ENCODE measurements at places on chromosomes 11 and 22.

GRCh38 chr11:24496736-24497725 is at the start of gene LUZP2:
LUZP2 (plus strand) TSS chr11:24497053.
- peak; percentile 56 for DNase-seq

GRCh38 chr11:125337836-125338834 is 157.9 kb downstream of the FEZ1 start:
- no peak for DNase-seq

DNA sequence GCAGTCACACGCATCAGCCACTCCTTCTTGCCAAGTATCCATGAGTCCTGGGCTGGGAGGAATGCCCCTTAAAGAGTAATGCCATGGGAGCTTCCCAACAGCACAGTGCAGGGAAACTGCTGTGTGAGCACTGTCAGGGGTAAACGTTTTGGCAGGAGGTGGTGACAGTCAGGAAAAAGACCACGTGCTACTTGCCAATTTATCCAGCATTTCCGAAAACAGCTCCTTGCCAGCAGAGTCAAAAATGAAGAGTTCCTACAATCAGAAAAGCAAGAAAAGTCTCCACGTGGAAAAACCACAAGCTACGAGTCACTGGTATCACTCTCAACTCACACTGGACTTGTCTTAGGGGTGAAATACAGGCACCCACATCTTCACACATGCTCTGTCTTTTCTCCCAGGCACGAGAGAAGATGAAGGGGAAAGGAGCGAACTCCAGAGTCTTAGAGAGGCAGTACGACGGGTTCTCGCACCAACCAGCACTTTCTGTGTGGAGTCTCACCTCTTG is 9.9 kb downstream of the IFT27 start:
- DNase-seq = peak; percentile 21

DNA sequence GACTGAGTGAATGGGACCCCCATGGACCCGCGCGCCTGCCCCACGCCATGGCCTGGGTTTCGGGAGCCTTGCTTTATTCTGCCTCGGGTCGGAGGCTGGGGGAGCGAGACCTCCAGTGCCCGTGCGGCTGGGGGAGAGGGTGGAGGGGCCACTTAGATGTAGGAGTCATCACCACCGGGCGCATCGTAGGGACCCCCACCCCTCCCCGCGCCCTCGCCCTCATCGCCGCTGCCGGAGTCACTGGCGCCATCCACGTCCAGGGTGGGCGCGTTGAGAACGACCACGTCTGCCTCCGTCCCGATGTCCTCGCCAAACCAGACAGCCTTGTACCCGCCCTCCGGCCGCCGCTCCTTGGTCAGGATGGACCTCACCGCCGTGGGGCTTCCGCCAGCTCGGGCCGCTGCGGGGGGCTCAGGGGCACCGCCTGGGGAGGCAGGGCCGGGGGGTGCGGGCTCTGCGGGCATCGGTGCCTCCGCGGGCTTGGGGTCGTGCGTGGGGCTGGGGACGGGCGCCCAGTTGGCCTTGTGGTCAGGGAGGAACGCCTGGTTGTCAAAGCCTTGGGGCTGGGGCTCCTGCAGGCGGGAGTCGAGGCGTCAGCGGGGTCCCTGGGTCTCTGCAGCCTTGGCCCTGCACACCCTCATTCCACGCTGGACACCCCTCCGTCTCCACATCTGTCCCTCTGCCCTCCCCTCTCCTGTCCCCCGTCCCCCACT is 1.6 kb upstream of the IRF7 start:
- DNase-seq = no peak

DNA sequence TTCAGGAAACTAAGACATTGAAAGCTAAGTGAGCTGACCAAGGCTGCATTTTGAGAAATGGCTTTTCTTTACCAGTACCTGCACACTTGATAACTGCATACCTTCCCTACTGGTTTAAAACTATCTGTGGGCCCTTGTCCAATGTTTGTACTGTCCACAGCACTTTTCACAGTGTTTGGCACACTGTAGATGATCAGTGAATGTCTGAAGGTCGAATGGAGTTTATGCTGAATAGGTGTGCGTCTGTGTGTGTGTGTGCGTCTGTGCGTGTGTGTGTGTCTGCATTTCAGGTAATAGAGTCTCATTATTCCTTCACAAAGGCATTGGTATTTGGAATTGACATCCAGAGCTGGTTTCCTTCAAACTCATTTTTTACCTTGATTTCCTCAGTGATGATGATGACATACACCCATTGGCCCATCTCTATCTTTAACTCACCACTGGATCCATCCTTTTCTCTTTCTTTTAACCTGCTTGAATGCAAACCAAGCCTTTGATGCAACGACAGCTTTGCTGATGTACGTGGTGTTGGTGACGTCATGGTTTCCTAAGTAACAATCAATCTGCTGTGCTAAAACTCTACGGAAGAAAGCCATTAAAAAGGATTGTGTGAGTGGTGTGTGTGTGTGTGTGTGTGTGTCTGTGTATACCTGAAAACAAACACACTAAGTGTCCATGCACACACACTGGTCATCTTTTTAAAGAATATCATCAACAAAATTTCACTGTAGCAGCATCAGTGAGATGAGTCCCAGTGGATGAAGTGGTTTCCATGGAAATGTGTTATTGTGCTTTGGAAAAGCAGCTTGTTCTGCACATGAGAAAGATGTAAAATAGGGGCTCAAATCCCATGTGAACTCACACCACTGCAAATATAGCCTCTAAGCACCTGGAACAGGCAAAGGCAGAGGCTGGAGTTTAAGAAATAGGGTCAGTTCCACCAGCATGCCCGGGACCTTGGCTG is 490.2 kb upstream of the B3GAT1 start:
- no peak for DNase-seq

DNA sequence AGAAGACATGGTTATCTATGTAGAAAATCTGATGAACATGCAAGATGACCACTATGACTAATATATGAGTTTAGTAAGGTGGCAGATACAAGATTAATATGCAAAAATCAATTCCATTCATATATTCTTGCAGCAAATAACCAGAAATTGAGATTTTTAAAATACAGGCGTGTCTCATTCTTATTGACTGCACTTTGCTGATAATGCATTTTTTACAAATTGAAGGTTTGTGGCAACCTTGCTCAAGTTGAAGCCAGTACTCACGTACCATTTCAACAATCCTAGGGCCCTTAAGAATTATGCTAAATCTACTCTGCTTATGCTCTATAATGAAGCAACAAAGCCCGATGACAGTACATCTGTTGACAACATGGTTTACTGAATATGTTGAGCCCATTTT is 104.6 kb downstream of the KCNQ1OT1 start:
- no peak for DNase-seq

DNA sequence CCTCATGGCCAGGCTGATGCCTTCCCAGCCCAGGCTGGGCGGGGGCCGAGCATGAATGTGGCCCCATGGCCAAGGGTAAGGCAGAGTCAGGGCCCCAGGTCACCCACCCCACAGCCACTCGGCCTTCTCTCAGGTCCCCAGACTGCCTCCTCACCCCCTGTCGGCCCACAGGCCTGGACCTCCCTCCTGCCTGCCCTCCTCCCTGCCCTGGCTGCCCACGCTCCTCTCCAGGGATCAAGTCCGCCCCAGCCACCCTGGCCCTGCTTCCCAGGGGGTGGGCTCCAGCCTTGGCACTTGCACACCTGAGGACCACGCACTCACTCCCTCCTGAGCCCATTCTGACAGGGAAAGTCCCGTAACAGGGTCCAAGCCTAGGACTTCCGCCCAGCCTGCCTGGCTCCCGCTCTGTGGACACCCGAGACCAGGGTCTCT is 37.8 kb upstream of the TH start:
- no peak for DNase-seq

- no peak for DNase-seq
Measured at GRCh38 chr11:67615728-67616430, 9.1 kb downstream of the NDUFV1 start.

- DNase-seq = peak; percentile 44
Measured at GRCh38 chr11:115284773-115285172, 219.4 kb downstream of the CADM1 start.

DNA sequence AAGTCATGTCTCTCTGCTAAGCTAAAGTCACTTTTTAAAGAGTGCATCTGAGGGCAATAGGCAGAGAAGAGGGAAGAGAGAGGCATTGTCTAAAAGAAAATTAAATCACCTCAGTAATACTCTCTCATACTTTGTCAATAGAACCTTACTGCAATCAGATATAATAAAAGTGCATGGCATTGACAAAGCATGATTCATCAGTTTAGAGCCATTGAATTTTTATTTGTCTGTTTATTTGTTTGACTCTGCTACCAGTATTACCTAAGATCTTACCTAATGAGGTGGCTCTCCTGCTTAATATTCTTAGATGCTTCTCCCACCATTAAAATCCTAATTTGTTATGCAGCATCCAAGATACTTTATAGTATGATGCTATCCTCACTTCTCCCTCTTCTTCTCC is 209.0 kb downstream of the PGR start:
- DNase-seq = no peak

- no peak for DNase-seq
Measured at GRCh38 chr11:62466444-62466843, 47.6 kb downstream of the SCGB1A1 start.

- no peak for DNase-seq
Measured at GRCh38 chr11:30432178-30432577, 109.3 kb downstream of the ARL14EP start.

DNA sequence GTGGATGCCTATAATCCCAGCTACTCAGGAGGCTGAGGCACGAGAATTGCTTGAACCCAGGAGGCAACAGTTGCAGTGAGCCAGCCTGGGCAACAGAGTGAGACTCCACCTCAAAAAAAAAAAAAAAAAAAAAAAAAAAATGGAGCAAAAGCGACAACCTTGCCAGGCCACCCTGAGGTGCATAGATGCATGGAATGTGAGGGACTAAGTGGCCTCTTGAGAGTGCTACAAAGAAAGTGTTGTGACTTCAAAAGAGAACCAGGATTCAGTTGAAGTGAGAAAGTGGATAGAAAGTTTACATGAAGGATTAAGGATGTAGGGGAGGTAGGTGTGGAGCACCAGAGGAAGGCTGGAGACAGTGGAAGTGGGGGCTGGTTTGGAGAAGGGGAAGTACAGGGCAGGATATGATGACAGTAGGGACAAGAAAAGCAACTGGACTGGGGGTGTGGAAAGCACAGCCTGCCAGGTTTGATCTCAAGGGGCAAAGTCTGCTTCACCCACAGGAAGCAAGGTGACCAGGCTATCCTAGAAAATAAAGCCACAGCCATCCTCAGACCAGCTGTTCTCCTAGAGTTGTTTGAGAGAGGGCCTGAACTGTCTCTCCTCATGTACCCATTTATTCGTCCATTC is 36.0 kb upstream of the OLFML1 start:
- DNase-seq = no peak
